CD4-positive, alpha-beta T cell treated with Interleukin-15 for 1 hour (primary cell): ENCODE measurements at places on chromosomes 6 and 20.

GRCh38 chr20:60300374-60300773 is 342.2 kb downstream of the CDH26 start:
- DNase-seq = no peak

DNA sequence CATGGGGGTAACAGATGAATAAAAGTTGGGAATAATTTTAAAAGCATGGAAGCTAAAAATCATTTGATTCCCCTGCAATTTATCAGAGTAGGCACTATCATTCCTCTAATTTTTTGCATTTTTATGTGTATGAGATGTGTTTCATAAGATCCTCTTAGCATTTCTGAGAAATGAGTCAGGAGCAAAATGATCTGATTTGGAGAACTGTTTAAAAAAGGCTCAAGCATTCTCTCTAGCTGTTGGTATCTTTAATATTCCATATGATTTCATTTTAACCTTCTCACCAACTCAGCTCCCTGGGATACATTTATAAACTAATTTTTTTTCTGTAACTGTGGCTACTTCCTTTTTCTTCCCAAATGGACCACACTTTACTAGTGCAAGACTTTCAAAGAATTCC is 60.9 kb downstream of the MCHR2 start:
- DNase-seq = no peak

- DNase-seq = no peak
Observed at GRCh38 chr20:46955601-46956556, 61.2 kb downstream of the EYA2 start.

DNA sequence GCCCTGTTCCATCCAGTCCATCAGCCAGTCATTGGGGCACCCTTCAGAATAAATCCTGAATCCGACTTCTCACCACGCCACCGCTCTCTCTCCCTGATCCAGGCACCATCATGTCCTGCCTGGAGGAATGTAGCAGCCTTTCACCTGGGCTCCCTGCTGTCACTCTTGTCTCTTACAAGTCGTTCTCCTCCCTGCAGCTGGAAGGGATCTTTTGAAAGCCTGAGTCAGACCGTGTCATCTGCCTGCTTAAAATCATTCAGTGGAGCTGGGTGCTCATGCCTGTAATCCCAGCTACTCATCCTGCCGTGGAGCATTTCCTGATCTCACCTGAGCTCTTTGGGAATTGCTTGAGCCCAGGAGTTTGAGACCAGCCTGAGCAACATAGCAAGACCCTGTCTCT is 19.2 kb upstream of the KCNG1 start:
- DNase-seq = no peak

DNA sequence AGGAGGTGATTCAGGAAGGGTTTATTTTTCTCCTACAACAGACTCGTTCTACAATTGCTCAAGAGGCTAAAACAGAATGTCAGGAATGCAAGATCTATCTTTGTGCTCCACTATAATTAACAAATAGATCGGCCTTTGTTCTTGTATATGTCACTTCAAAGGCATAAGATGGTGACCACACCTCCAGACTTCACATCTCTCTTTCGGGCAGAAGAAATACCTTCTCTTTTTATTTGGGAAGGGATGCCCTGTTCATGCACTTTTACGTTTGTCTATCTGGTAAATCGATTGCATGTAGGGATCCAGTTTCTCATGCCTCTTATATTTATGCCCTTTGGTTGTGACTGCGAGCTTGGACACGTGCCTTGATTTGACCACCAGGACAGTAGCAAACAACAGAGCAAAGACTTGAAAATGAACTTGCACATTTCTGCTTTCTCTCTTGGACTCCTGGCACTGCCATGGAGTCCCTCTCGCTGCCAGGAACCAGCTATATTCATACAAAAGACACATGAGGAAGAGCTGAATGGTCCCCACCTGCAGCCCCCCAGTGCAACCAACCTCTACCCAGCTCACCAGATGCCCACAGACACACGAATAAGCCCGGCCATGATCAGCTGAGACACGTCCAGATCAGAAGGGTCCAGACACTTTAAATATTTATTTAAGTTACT is 219.8 kb upstream of the STXBP5 start:
- DNase-seq = no peak

- no peak for DNase-seq
Observed at GRCh38 chr6:44286285-44286565, 16.0 kb downstream of the TMEM151B start.

- no peak for DNase-seq
Observed at GRCh38 chr6:29419516-29419915, 4.8 kb downstream of the OR12D1 start.

DNA sequence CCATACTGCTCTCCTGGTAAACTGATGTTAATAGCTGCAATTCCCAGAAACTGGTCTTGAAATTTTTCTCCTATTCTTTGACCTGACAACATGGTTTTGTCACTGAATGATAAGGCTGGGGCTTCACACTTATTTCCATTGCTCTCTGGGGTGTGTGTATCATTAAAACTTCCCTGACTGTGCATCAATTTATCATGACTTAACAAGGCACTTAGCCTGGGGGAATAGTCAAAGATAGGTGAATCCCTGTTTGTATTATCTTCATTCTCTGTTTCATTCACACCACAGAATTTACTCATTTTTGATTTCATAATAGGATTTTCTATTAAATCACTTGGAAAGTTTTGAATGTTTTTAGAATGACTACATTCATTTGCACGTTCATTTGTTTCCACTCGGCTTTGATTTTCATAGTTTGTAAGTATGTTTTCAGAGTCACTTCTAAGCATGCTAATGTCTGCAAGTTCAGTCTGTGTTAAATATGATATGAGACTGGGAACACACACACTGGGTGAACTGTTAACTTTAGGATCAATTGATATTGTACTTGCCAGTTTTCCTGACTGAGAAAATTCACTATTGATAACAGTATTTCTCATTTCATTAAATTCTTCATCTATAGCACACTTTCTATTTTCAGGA is 35.5 kb downstream of the DST start:
- DNase-seq = no peak
